ENCODE measurements at places on chromosomes 7 and 10.

GRCh38 chr10:110444004-110444337, 53.7 kb upstream of the DUSP5 start:
- H3K4me1 ChIP-seq = peaks cover 10% of the 10 kb centered on the region
- no peak overlapping the region for H3K4me3 ChIP-seq
- no peaks in the 10 kb centered on the region for H3K27me3 ChIP-seq

DNA sequence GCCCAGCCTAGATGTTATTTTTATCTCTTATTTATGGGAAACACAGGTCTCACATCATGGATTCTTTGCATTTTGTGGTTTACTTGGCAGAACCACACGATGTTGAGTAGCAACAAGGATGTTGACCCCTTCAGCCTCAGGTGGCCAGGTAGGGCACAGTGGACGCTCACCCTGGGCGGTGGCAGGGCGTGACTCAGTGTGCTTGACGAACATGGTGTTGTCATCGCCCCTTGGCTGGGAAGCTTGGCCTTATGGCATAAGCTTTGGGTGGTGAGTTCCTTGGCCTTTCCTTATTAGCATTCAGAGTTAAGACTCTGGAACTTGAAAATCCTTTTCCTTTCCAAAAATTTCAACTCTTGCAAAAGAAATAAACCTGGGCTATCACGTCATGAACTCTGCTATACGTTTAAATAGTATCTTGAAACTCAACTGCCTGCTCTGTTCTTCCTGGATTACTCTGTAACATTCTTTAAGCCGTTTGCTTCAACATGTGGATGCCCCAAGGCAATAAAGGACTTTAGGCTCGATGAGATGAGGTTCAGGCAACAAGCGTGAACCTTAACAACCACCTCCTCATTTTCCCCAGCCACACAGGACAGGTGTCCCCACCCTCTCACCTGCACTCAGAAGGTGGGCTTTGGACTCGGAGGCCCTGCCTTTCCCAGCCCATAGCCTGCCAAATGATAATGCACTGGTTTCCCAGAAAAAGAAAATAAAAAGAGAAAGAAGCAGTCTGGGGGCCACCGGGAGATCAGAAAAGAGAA, 22.5 kb upstream of the ECHDC3 start:
- no peak overlapping the region for H3K27ac ChIP-seq
- no peaks in the 10 kb centered on the region for H3K27me3 ChIP-seq
- H3K4me3 ChIP-seq = no peak overlapping the region
- no peak for DNase-seq

DNA sequence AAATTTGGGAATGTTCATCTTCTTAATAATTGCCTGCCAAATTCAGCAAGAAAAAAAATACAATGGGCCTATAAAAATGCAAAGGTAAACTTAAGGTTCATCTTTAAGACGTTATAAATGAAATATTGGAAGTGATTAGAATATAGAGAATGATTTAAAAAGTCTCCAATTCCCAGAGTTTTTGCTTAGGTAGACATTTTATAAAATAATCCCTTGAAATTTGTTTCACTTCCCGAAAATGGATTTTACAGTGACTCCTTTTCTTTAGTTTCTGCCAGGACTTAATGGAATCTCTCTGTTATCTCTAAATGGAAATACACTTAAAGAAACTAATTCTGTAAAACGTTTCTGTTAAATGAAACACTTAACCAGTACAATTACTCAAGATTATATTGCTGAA, 544.2 kb upstream of the TEX47 start:
- no peak overlapping the region for H3K27ac ChIP-seq
- no peaks in the 10 kb centered on the region for H3K36me3 ChIP-seq
- no peak for DNase-seq
- no peaks in the 10 kb centered on the region for H3K4me1 ChIP-seq
- H3K27me3 ChIP-seq = peaks cover 58% of the 10 kb centered on the region

GRCh38 chr10:96453856-96454583, 59.7 kb downstream of the TLL2 start:
- H3K27ac ChIP-seq = no peak overlapping the region
- no peaks in the 10 kb centered on the region for H3K36me3 ChIP-seq
- H3K4me3 ChIP-seq = no peak overlapping the region
- peaks cover 25% of the 10 kb centered on the region for H3K27me3 ChIP-seq
- H3K4me1 ChIP-seq = no peaks in the 10 kb centered on the region

GRCh38 chr7:1665549-1666316, 4.3 kb upstream of the ELFN1 start:
- H3K4me3 ChIP-seq = no peak overlapping the region
- DNase-seq = no peak
- peaks cover 5% of the 10 kb centered on the region for H3K4me1 ChIP-seq
- H3K27me3 ChIP-seq = peaks cover 46% of the 10 kb centered on the region

All from type B pancreatic cell (in vitro differentiated cells).